ENCODE measurements at places on chromosomes 1 and 21.

- DNase-seq = no peak
These were observed 2.0 kb downstream of the USP33 start for GRCh38 chr1:77757603-77758002.

DNA sequence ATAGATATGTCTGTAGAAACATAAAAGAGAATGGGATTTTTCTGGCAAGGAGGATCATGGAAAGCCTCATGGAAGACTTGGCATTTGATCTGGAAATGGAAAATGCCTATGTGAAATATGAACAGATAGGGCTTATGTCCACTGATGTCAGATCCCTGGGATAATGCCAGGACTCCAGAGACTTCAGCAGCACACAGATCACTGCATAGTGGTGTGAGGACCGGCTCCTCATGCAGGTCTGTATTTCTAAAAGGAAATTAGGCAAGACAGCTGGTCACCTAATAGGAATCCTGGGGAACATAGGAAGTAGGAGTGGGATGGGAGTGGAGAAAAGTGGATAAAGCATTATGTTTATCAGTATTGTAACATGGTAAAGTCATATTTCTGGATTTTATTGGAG, 56.8 kb upstream of the IPO9 start:
- DNase-seq = no peak

GRCh38 chr1:30033256-30034104, 689.9 kb downstream of the MATN1 start:
- DNase-seq = no peak

- no peak for DNase-seq
These were observed 53.6 kb downstream of the OLFML2B start for GRCh38 chr1:161970036-161970435.

GRCh38 chr1:113433184-113433583, 42.9 kb downstream of the MAGI3 start:
- no peak for DNase-seq

DNA sequence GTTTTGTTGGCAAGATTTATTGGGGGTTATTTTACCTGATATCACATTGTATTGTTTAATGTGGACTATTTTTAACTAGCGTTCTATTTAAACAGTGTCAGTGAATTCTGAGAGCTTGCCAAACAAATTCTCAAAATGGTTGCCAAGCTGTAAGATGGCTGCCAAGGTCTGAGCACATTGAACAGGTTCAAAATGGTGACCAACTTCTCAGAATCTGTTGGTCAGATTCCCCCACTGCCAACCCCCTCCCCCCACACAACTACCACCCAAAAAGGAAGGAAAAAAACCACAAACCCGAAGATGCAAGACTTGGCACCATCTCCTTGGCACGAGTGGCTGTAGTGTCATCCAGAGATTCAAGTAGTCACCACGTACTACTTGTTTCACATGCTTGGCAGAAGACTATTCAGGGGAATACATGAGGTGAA, 159.1 kb downstream of the NFIA start:
- DNase-seq = no peak
